Stimulated activated effector memory CD8-positive, alpha-beta T cell treated with anti-CD3 and anti-CD28 coated beads, Interleukin-12 subunit alpha, Interleukin-12 subunit beta, amount 100 ng/mL, for 72 hours (primary cell): ENCODE measurements at places on chromosomes 16 and 17.

DNA sequence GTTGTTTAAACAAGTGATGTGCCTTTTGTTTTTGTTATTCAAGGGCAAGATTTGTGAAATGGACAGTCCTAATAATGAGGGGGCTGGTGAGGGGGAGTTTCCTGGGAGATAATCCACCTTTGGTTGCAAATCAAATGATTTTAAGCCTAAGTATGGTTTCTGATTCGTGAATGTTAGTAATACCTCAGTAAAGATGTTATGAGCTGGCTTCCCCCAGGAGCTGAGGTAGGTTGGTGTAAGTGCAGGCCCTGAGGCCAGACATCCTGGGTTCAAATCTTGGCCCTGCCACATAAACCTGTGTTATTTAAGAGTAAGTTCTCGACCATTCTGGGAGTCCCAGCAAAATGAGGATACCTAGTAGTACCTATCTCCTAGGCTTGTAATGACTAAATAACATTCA lies 1.5 kb downstream of the SNX29 start:
- no peak for DNase-seq

GRCh38 chr17:34862384-34862783 lies 98.9 kb downstream of the CCT6B start:
- DNase-seq = no peak

GRCh38 chr16:84220851-84221250 lies 19.0 kb downstream of the KCNG4 start:
- DNase-seq = no peak

- DNase-seq = no peak
Measured at GRCh38 chr17:45298546-45299285, 18.1 kb downstream of the MAP3K14 start.

- no peak for DNase-seq
Measured at GRCh38 chr16:75208242-75208825, 1.4 kb upstream of the CTRB2 start.

GRCh38 chr17:14198013-14198412 lies 38.6 kb downstream of the CDRT15 start:
- DNase-seq = no peak

DNA sequence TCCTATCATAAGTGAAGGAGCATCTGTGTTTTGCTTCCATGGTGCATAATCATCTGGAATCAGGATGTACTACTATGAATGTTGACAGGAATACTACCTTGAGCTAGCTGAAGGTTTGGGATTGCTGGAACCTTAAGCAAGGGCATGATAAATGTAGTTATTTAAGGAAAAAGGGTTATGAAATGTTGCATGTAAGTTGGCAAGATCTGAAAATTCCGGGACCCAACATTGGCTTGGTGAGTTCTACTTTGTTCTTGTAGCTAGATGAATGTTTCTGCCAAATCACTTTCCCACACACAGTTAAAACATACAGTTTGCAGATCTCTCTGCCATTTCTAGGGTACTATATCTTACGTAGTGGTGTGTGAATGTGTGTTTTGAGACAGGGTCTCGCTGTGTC lies 13.6 kb downstream of the RHOT1 start:
- DNase-seq = no peak

GRCh38 chr17:14311981-14312380 lies 11.1 kb downstream of the HS3ST3B1 start:
- no peak for DNase-seq

- DNase-seq = no peak
Measured at GRCh38 chr16:12845282-12845681, 41.6 kb upstream of the CPPED1 start.

DNA sequence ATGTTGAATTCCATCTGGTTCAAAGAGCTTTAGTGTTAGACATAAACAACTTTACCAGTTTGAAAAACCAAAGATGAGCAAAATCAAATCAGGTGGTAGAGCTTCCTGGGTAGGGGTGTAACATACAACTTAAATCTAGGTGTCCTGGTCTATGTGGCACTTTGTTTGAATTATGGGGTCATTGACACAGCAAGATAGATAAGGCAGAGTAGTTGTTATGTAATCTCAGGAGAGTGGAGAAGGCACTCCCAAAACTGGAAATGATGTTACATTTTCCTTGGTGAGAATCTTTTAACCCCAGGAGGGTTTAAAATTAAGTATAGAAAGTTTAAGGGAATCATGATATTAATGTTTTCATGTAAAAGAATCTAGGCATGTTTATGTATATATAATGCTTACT lies 31.9 kb downstream of the CCDC42 start:
- DNase-seq = no peak

DNA sequence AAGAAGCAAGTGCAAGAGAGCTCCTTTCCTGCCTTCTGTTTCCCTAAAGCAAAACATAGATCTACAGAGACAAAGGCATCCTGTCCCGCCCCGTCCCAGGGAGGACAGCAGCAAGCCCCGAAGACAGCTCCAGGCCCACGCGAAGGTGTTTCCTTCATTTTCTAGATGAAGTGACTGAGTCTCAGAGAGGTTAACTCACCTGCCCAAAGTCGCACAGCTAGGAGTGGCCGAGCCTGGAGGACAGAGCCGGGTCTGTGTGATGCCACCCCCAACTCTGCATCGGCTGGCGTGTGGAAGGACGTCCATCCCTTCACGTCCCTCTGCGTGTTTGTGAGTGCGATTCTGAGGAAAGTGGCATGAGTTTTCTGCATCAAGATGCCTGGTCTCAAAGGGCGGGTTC lies 187.2 kb upstream of the CHMP6 start:
- no peak for DNase-seq

DNA sequence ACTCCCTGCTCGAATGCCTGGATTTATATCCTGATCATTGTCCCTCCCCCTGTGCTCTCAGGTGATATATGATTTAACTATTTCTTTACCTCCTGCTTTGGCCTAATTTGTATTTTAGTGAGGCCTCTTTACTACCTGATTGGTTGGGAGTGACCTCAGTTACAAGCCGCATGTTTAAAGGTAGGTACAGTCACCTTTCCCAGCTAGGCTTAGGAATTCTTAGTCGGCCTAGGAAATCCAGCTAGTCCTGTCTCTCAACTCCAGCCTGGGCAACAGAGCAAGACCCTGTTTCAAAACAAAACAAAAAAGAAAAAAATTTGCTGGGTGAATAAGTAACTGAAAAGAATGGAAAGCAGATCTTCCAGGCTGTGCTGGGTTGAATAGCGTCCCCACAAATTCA lies 26.8 kb upstream of the ST6GALNAC2 start:
- DNase-seq = no peak

DNA sequence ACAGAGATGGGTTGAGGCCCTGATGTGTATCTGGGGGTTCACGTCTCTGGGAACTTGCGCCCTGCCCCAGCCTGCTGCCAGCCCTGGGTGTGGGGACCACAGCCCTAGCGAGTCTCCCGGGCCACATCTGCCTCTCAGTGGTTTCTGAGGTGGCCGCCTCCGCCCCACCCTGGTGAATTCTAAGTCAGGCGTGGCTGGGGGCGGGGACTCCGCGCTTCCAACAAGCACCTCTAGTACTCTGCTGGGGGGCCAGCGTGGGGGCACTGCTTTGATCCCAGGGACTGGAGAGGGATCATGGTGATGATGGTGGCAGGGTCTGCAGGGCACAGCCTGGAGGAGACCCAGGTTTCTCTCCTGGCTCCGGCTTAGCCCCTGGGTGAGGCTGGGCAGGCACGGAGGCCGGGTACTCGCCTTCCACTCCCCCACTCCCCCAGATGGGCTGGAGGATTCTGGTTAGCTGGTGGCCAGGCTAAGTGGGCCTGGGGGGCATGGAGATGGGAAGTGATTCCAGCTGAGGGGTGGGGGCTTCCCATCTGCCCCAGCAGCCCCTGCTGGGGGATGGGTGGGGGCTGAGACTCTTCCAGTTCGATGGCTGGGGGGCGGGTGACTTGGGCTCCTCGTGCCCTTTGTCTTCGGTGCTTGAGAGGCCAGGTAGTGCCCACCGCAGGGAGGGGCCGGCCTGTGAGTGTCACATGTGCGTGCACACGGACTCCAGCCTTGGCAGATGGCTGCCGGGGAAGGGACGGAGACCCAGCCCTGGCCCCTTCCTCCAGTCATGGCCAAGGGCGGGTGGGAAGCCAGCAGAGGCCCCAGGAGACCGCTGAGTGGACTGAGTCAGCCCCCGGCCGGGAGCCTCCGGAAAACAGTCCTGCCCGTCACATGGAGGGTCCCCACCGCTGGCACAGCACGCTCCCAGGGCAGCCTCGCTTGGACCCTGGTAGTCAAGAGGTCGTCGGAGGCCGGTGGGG lies 3.9 kb downstream of the GLIS2 start:
- peak; percentile 57 for DNase-seq

DNA sequence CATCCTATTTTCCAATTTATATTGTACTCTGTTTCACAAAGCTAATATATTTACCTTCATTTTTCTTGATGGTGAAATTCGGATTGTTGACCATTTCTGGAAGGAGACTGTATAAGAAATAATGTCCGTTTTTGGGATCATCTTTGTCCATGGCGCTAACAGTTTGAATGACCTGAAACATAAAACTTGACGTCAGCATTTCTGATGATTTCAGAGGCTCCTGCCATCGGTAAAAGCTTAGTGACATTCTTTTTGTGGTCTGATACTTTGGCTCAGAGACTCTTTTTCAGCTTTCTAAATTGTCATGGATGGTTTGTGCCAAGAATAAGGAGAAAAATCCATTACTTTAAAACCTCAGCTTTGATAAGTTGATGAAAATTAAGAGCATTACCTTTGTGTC lies 322.5 kb downstream of the CDH8 start:
- DNase-seq = no peak

- DNase-seq = no peak
Measured at GRCh38 chr17:76388966-76389888, 4.8 kb downstream of the SPHK1 start.

- no peak for DNase-seq
Measured at GRCh38 chr17:49564638-49565037, 11.0 kb upstream of the NXPH3 start.

- DNase-seq = no peak
Measured at GRCh38 chr16:12390644-12391043, 413.0 kb downstream of the CPPED1 start.

GRCh38 chr17:69858460-69858859 lies 216.6 kb upstream of the KCNJ16 start:
- DNase-seq = no peak

GRCh38 chr17:29592850-29593551 lies at the start of gene ANKRD13B:
Gene ANKRD13B (plus strand): TSS chr17:29593132. CDS start chr17:29593622, 490 bp downstream.
- DNase-seq = no peak

DNA sequence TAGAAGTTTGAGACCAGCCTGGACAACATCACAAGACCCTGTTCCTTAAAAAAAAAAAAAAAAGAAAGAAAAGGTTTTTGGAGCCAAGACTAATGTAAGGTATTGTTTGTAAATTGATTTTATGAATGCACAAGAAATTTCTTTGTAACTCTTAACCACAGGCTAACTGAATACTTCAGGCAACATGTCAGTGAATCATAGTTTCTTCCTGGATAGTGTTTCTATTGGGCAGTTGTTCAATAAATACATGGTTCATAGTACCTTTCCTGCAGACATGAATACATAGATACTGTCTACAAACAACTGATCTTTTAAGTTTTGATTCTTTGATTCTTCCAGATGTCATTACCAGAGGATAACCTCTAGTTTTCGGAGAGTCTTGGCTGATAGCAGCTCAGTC lies 11.6 kb downstream of the DDX42 start:
- DNase-seq = no peak

DNA sequence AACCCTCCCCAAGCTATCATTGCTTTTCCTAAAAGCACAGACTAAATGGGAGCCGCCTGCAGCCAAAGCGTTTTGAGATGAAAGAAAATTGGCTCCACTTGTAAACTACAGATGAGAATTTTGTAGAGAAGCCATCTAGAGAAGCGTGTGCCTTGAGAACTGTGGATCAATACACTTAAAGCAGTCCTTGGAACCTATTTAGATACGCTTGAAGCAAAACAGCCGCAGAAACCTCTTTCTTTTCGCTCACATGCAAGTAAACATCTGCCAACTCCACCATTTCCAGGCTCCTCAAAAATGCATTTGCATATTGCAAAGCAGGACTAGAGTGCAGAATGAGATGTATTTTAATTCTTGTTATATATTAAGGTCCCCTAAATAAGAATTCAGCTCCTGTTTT lies 13.1 kb downstream of the KIAA0513 start:
- DNase-seq = no peak

DNA sequence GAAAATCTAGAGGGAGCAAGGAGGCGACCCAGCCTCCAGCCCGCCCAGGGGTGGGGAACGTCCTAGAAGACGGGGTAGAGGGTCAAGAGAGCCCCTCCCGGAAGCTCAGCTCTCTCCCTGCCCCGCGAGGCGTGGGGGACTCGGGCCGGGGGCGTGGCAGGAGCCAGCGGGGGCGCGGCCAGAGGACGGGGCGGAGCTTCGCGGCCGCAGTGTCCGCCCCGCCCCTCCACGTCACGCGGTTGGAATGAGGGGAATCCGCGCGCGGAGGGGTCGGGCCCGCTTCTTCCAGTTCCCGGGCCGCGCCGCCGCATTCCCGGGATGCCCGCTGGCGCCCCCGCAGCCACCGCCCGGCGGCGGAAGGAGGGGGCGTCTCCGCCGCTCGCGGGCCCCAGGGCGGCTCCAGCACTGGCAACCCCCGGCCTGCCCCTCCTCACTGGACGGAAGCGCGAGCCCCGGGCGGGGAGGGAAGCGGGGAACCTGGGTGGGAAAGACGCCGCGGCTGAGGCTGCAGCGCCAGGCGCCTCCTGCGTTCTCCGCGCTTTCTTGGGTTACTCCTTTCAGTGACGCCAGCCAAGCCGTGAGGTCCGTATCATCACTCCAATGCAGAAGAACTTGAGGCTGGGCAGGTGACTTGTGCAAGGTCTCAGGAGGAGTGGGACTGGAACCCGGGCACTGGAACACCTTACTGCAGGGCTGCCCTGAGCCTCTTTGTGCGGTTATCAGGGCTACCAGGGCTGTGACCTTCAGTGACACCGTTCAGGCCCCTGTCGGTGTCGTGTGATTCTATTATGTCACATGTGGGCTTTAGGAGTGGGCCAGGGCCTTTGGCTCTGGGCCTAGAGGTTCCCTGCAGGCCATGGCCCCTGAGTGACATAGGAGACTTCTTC lies 4.3 kb downstream of the MYO1C start:
- DNase-seq = peak; percentile 74

DNA sequence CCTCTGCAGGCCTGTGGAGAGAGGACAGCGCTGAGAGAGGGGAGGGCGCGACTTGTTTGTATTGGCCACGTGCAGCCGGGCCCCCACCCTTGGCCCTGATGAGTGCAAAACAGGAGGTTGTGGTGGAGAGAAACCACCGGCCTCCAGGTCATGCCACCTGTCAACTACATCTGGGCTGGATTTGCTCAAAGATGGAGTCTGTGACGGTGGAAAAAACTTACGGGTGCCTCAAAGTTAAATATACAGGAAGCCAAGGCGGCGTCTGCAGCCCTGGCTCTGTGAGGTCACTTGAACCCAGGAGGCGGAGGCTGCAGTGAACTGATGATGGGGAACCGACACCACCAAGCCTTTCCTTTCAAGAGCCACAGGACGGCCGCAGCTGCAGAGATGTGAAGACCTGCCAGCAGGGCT lies 15.7 kb downstream of the C16orf74 start:
- no peak for DNase-seq

DNA sequence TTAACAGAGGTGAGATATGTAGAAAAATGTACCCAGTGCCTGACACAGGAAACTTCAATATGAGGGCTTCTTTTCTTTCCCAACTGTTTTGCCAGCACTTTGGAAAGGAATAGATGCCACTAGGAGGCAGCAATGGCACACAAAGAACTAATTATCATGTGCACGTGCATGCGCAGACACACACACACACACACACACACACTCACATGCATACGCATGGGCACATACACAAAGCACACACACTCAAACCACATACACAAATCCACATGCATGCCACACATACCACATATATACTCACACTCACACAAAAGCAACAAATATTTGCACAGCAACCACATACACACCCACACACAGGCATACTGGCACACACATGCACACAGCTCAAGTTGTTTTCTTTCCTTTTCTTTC lies 8.8 kb upstream of the CEP112 start:
- peak; percentile 50 for DNase-seq
